ENCODE measurements at places on chromosomes 5 and 9. TPM values are rescaled to one million over a fixed set of nuclear protein-coding genes. Genes with fewer than 3 reads are reported as not detected.

The MEF2C gene
- 6.3 TPM for total RNA-seq

DNA sequence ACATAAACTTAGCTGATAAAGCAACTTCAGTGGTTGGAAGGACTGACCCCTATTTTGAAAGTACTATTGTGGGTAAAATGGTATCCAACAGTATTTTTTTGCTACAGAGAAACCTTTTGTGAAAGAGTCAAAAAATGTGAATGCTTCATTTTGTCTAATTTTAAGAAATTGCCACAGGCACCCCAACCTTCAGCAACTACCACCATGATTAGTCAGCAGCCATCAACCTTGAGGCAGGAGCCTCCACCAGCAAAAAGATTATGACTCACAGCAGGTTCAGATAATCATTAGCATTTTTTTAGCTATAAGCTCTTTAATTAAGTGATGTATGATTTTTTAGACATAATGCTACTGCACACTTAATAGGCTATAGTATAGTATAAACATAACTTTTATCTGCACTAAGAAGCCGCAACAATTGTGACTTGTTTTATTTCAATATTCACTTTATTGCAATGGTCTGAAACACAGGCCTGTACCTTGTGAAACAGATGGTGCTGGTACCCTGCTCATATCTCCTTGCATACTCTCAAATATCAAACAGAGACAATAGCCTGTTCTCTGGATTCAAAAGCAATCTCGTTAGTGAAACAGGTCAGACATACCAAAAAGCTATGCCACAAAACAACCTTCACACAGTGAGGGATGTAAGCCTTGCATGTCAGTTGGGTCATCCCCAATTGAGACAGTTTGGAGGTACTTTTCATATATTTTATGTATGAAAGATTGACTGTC is 261.2 kb upstream of the FAM174A start:
- DNase-seq = no peak

DNA sequence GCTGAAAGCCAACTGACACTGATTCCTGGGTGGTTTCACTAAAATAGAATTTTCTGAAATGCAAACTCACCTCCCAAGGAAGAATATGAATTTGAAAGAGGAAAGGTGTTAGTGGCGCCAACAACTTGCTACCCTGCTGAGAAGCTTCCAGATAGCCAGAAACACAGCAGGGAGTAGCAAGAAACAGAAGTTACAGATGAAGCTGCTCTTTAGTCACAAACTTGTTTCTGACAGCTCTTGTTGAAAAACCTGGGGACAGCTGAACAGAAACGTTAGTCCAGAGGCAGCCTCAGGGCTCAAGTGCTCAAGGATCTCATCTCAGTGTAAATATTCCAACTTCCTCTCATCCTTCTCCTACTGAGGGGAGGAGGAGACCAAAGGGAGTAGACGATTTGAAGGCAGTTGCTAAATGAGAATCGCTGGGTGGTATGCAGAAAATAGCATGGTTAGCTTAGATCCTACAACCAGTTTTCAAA is 184.1 kb downstream of the PDE4D start:
- no peak for DNase-seq

DNA sequence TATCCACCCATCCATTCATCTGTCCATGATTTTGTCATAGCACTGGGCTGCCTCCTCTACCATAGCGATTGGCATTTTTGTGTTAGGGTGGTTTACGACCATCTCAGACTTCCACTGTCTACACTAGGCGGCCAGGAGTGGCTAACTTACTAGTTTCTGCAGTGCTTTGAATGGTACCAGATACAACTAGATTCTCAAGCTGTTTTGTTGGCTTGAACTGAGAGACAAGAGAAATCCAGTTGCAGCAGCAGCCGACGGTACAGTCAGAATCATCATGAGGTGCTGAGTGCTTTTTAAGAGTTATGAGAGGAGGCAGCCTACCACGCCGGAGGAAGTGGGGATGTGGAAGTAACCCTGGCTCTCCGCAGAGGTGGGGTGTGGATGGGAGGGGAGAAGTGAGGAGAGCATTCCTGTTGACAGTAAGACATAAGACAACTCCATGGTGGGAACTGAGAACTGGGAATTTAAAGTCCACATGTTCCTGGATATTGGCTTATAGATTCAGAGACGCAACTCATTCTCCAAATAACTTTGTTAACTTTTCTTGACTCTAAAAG is 27.9 kb downstream of the COL5A1 start:
- DNase-seq = no peak

GRCh38 chr5:133145436-133146170 is 93.8 kb downstream of the HSPA4 start:
- no peak for DNase-seq

GRCh38 chr5:162068412-162068811 is 839 bp downstream of the GABRG2 start:
- DNase-seq = no peak

GRCh38 chr5:1052641-1053390 is 44.2 kb downstream of the NKD2 start:
- no peak for DNase-seq
